ENCODE measurements at places on chromosomes 7 and 10.

- DNase-seq = no peak
These were observed 114.0 kb downstream of the PRKCQ start for GRCh38 chr10:6465854-6466601.

DNA sequence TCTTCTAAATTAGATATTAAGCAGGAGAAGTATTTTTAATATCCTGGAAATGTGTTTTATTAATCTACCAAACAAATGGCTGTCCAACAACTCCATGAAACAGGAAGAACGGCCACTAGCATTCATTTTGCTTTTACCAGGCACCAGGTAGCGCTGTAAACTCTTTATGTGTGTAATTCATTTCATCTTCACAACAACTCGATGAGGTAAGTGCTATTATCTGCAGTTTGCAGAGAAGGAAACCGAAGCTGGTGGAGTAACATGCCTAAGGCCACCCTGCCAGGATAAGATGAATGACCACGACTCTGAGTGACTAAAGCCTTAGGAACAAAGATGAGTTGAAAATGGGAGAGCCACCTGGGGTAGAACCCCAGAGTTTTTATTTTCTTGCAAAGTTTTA is 101.2 kb downstream of the KIAA1217 start:
- DNase-seq = no peak

DNA sequence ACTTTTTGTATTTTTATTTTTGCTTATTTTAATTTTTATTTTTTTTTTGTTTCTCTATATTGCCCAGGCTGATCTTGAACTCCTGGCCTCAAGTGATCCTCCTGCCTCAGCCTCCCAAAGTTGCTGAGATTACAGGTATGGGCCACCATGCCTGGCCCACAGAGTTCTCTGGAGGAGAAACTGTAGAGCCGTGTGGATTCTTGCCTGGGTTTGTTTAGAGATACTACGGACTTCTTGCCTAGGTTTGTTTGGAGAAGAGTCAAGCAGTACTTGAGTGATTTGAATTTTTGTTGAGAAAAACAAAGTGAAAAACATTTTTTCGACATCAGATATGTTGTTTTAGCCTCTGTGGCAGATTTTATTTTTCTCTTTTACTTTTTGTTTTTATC is 99.0 kb downstream of the CAMK1D start:
- no peak for DNase-seq

GRCh38 chr10:37854626-37855025 is 2.8 kb downstream of the ZNF248 start:
- no peak for DNase-seq

- DNase-seq = no peak
These were observed 26.5 kb downstream of the SNX8 start for GRCh38 chr7:2287745-2288144.

DNA sequence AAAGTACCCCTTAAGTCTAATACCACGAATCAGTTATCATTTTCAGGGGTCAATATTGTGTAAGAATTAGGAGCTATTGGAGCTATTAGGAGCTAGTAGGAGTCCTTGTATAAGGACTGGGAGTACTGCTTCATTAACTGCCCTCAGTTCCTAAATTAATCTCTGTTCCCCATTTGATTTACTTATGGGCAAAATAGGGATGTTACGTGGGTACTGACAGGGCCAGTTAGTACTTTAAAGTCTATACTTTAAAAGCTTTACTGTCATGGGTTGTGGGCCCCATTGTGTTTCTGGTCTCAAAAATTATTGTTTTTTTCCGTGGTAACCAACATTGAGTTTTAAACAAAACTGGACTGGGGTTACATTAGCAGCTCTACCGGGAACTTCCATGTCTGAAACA is 60.3 kb downstream of the PRKAR2B start:
- DNase-seq = no peak

GRCh38 chr7:50449501-50449880 is 659 bp downstream of the FIGNL1 start:
- no peak for DNase-seq

DNA sequence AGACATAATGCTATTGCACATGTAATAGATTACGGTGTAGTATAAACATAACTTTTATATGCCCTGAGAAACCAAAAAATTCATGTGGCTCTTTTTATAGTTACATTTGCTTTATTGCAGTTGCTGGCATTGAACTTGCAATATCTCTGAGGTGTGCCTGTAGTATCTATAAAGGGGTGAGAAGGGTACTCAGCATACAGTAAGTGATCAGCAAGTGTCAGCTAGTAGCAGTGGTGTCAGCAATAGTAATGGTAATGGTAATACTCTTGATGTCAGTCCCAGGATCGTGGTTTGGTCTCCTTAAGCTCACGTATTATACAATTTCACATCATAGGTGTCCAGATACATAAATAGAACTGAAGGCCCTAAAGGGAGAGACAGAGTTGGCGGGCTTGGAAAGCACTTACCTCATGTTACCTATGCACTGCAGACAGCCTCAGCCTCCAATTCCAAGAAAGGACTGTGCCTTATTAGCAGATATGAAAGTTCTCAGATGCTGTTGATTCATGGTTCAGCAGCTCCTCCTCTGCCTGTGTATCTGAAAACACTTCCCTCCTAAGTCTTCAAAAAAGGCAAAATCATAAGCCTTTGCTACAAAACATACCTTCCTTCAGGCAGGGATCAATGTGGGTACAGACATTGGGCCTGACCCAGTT is 6.6 kb upstream of the GIMAP7 start:
- no peak for DNase-seq

Measured in stimulated activated CD4-positive, alpha-beta T cell treated with anti-CD3 and anti-CD28 coated beads, Interleukin-1b, Interleukin-23, amount 100 ng/mL, for 1 hour (primary cell).